ENCODE measurements at places on chromosomes 1 and 21.

DNA sequence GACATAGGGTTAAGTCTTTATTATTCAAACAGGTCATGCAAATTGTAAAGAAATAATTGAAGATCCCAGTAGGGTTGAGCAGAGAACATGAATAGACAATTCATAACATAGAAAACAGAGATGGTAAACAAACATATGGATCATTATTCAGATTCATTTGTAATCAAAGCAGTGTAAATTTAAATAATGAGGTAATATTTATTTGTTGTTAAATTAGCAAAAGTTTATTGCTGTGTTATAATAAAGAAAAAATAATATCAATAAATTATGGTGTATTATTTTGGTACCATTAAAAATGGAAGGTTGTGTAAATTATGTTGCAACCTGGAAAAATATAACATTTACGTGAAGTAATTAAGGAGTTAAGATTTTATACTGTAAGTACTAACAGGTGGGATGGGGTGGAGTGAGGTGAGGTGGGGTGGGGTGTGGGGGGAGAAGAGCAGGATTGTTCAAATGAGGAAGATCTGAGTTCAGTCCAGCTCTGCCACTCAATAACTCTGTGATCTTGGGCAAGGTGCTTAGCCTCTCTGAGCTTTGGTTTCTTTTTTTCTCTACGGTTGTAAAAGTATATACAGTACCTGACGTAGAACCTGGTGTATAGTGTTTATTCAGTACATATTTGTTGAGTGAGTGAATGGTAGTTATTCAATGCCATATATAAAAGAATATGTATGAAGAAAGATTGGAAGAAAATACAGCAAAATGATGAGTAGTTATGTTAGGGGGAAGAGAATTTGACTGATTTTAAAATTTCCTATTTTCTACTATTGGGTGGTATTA is 140.3 kb upstream of the KIF26B start:
- no peak for DNase-seq

DNA sequence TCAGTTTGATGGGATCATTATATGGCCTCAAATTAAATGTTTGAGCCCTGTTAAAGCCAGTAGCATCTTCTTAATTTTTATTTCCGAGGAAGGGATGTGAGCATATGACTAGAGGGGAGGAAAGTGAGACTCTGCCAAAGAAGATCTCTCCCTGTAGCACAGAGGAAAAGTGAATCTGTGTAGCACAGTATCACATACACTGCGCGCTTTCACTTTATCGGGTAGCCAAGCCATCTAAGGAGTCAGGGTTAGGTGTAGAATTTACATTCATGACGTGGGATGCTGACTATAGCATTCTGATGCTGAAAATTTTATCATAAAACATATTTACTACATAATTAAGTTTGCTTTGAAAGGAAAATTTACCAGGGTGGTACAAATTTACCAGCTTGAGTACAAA is 24.0 kb downstream of the LRRC8D start:
- DNase-seq = no peak

- no peak for DNase-seq
Measured at GRCh38 chr1:94335950-94336349, 82.2 kb upstream of the ABCD3 start.

GRCh38 chr21:28883931-28884330 is 108.7 kb downstream of the LTN1 start:
- no peak for DNase-seq

GRCh38 chr1:44040418-44040817 is 9.2 kb upstream of the SLC6A9 start:
- DNase-seq = no peak

- DNase-seq = no peak
Measured at GRCh38 chr1:70542856-70543255, 131.8 kb downstream of the CTH start.

DNA sequence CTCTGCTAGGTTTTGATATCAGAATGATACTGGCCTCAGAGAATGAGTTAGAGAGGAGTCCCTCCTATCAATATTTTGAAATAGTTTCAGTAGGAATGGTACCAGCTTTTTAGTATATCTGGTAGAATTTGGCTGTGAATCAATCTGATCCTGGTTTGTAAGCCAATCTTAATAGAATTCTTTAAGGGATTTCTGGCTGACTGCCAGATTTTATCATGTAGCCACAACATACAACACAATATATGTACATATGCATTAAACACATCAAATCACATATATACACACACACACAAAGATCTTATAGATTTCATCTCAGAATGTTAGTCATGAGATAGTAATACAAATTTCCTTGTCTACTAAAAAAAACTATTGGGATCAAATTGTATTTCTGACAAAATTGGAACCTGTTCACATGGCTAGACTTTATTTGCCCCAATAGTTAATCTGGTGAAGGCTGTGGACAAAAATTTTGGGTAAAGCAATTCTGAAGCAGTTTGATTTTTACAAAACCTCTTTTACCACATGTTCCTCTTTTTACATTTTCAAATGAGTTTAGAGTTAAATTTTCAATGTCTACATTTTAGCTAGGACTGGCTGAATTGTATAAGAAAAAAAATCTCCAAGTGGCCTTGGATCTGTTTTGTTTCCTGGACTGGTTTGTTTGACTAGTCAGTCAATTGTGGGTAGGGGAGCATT is 151.7 kb downstream of the FASLG start:
- DNase-seq = no peak

DNA sequence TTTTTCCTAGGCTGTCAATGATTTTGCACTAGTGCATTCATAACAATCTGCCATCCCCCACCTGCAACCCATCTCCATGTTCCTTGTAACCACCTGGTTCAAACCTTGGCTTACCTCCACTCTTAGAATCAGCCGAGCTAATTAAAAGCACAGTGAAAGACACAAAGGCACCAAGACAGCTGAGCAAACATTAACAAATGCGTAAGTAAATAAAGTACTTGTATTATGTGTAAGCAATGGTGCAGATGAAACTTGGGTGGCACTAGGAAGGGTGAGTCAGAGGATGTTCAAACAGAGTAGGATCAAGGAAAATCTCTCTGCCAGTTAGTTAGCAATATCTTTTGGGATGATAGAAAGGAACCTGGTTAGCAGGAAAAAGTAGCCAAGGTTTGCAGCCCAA is 5.1 kb upstream of the FOXJ3 start:
- no peak for DNase-seq

- DNase-seq = no peak
Measured at GRCh38 chr1:176466514-176466913, 3.5 kb downstream of the PAPPA2 start.

GRCh38 chr1:234933475-234933874 is 195.2 kb downstream of the TOMM20 start:
- no peak for DNase-seq

DNA sequence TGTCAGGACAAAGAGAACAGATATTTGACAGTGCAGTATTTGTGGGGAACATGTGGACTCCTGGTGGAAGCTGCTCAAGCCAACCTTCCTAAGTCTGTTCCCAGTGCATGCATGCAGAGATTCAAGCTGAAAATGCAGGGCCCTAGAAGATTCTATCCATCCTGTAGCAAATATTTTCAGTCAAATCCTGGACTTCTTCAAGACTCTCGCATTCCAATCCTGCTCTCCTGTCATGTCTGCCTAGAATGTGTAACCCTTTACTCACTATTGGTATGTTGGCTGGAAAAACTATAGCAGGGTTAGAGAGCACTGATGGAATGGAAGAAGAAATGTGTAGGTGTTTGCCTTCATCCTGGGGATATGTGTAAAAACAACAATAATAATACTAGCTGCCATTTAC is 385.6 kb upstream of the PKN2 start:
- DNase-seq = no peak

- DNase-seq = no peak
Measured at GRCh38 chr1:239274242-239274830, 112.0 kb upstream of the CHRM3 start.
